CD14-positive monocyte (primary cell): ENCODE measurements at places on chromosomes 6 and 20.

DNA sequence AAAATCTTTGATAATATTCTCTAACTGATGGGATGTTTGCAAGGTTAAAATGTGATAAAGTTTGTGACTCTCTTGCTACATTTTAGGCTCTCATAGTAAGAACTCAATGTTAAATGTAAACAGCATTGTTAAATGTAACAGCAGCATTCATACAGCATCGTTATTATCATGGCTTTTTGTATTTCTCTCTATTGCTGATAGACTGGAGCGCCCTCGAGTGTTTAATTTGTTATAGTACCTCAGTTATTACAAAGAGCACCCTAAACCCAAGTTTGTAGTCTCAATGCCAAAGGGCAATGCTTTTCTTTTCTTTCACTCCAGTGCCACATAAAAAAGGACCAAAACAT is 14.9 kb upstream of the TTPAL start:
- no peak for DNase-seq

GRCh38 chr6:139847457-139847813 is 473.0 kb upstream of the CITED2 start:
- DNase-seq: no peak

- DNase-seq: no peak
These were observed 181.4 kb downstream of the GMPR start for GRCh38 chr6:16419636-16420336.

DNA sequence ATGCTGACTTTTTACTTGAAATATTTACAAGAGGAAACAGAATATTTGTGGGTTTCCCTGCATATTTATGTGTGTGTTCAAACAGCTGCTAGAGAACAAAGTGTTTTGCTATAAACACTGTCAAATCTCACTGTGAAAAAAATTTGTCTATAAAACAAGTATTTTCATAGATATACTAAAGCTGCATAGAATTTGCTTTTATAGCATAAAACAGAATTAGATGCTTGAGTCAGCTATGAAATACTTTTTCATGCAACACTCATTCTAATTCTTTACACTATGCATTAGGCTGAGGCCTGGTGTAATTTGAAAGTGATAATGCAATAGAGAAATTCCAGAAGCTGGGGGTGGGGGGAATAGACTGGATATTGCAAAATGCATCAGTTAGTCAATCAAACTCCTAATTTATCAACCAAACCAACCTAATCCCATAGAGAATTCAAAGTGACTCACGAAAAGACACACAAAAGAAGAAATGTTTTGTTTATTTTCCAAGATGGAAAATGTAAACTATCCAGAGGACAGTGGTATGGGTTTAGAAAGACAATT is 148.2 kb downstream of the LAMA2 start:
- no peak for DNase-seq

DNA sequence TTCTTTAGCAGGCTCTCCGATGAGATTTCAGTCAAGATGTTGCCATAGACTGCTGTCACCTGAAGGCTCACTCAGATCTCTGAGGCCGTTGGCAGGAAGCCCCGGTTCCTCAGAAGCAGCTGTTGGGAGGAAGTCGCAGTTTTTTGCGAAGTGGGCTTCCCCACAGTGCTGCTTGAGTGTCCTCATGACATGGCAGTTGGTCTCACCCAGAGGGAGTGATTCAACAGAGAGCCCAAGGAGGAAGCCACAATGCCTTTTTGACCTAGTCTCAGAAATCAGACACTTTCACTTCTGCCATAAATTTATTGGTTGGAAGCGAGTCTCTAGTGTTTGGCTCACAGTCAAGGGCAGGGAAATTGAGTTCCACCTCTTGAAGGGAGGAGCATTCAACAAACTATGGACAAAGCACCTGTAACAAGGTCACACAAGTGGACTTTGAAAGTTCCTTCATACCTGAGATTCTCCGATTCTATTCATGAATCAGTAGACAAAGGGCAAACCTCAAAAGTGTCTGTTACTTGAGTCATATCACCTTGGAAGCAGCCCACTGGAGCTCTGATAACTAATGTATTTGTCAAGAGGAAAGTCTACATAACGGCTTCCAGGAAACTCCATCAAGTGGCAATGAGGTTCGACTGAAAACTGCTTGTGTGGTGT is 208.3 kb downstream of the TASP1 start:
- no peak for DNase-seq

- DNase-seq: no peak
These were observed 463.4 kb downstream of the MAFB start for GRCh38 chr20:40225596-40225995.

- no peak for DNase-seq
These were observed 386.6 kb upstream of the SLC35B3 start for GRCh38 chr6:8821981-8822381.

- DNase-seq: no peak
These were observed 3.5 kb upstream of the SLC22A2 start for GRCh38 chr6:160261991-160262680.

- peak; percentile 17 for DNase-seq
These were observed 25.6 kb downstream of the INSM1 start for GRCh38 chr20:20393207-20394120.

DNA sequence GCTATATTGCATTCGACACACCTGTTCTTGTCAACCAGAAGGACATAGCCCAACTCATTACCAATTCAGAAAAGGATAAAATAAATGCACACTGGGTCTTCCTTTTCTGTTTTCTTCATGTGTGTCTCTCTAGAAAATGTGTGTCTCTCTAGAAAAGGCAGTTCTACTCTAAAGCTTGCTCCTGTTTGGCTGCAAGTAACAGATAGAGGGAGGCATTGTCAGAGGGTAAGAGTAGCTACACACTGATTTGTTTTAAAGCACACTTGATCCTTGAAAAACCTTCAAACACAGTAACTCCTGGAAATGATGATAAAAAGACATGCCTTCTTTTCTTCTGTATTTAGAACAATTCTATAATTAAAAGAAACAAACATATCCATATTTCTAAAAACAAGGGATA is 21.3 kb downstream of the GRM1 start:
- DNase-seq: no peak

- no peak for DNase-seq
These were observed 37.4 kb upstream of the KCNB1 start for GRCh38 chr20:49519777-49520359.

GRCh38 chr6:9002833-9003232 is 567.5 kb upstream of the SLC35B3 start:
- DNase-seq: no peak

GRCh38 chr6:122200440-122200839 is 199.0 kb upstream of the HSF2 start:
- DNase-seq: no peak

- no peak for DNase-seq
These were observed 144.7 kb upstream of the ZNF217 start for GRCh38 chr20:53738039-53738944.

DNA sequence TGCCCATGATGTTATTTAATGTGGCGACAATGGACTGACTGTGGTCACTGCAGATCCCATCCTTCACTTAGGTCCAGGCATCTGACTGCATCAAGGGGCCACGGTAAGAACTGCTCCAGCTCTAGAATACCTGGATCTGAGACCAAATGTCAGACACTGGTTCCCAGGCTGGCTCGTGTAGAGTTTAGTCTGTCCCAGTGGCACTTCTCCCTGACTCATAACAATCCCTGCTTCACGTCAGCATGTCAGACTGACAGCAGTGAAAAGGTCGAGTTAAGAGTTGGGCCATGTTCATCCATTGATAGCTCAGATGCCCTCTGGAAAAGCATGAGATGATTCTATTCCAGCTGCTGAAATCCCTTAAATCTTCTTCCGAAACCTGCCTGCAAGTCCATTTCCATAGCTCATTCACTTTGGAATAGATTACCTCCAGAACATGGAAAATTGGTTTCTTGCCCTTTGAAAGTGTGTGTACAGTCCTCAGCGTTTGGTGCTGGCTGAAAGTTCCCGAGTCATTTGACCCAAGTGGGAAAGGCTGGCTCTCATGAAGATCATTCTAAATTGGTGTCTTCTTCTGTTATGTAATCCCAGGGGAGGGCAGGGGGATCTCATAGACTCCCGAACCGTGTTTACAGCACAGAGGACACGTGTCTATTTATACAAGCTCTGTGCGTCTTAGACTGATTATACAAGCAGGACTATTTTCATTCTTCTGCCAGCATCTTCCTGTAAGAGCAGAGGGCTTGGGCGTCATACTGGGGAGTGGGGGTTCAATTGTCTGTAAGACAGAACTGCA is 160.8 kb downstream of the ZDHHC14 start:
- no peak for DNase-seq

- DNase-seq: peak; percentile 79
These were observed 73.4 kb upstream of the NOX3 start for GRCh38 chr6:155528982-155529453.

DNA sequence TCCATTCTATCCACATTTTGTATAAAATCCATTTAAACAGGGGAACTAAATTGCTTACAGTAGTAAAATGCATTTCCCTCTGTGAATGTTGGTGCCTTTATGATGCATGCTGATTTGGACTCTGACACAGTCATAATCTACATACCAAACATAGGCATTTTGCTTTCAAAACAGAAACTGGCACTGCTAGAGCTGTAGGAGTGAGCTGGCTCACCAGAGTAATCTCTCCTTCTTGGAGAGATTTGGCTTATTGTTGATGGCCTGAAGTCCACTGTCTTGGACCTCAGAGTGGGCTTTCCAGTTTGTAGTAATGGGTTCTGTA is 363.2 kb upstream of the FLRT3 start:
- no peak for DNase-seq

- DNase-seq: no peak
These were observed 4.6 kb downstream of the NINL start for GRCh38 chr20:25580711-25581110.

DNA sequence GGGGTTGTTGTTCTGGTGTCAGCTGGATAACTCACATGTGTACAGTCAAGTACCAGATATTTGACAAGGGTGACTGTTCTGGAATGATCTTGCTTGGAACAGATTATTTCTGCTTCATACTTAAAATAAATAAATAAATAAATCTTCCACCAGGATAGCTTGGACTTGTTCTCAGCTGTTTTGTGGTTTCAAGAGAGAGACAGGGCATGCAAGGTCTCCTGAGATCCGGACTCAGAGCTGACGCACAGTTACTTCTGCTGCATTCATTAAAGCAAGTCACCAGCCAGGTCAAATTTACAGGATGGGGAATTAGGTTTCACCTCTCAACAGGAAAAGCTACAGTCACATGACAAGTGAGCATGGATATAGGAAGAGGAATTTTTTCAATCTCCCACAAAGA is 285.0 kb upstream of the SPTLC3 start:
- no peak for DNase-seq

DNA sequence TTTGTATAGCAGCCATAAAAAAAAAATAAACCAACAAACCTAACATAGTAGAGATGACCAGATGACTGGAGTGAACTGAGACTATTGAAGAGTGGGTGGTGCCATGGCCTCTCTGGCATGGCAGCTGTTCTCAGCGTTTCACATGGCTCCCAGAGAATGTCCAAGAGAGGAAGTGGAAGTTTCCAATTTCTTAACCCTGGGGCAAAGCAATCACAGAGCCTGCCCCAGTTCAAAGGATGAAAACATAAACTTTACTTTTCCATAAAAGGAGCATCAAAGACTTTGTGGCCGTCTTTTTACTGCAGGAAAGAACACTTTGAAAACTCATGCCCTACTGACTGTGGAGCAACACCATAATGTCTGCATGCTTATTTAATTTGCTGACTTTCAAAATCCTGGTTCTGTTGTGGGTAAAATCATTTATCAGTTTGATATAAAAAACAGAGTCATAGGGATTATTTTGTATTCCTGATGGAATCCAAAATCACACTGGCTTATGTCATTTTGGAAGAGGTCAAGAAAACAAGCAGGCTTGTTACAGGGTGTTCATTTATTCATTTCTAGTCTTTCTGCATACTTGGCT is 165.4 kb downstream of the SLC35B3 start:
- no peak for DNase-seq

DNA sequence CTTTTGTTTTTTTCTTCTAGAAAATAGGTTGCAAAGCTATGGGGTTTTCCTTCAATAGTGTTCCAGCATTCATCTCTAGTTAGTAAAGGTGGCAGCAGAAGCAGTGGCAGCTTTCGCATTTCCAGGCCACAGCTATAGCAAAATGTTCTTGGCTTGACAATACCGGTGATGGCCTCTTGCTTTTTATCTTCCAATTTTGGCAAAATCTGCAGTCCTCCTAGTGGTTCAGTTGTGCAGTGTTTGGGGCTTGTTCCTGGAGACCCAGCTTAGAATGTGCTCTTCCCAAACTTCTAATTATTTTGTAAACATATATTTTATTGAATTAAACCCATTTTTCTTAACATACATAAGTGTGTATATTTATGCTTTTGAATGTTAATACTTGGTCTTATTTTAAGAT is 370.6 kb upstream of the MAN1A1 start:
- no peak for DNase-seq

DNA sequence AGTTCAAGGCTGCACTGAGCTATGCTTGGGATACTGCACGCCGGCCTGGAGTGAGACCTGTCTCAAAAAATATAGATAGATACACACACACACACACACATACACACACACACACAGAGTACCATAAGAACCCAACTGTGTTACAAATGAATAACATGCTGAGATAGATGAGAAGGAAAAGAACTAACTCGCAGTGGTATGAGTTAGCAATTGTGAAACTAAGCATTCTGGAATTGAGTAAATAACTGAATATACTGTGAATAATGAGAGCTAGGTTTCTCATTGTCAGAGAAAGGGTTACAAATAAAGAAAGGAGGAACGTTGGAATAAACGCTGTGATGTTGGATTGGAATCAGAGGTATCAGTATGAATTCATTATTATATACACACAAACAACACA is 14.6 kb upstream of the FAXC start:
- no peak for DNase-seq

- DNase-seq: no peak
These were observed 20.5 kb downstream of the RNF114 start for GRCh38 chr20:49956689-49957088.
